ENCODE measurements at places on chromosomes 12 and 14.

- DNase-seq = no peak
Observed at GRCh38 chr12:81670759-81671158, 88.4 kb downstream of the PPFIA2 start.

- peak; percentile 23 for DNase-seq
Observed at GRCh38 chr12:119229837-119230236, 51.1 kb downstream of the HSPB8 start.

- DNase-seq = peak; percentile 51
Observed at GRCh38 chr12:6333566-6333965, 8.3 kb downstream of the TNFRSF1A start.

GRCh38 chr12:94183708-94184379, 35.5 kb downstream of the PLXNC1 start:
- no peak for DNase-seq

DNA sequence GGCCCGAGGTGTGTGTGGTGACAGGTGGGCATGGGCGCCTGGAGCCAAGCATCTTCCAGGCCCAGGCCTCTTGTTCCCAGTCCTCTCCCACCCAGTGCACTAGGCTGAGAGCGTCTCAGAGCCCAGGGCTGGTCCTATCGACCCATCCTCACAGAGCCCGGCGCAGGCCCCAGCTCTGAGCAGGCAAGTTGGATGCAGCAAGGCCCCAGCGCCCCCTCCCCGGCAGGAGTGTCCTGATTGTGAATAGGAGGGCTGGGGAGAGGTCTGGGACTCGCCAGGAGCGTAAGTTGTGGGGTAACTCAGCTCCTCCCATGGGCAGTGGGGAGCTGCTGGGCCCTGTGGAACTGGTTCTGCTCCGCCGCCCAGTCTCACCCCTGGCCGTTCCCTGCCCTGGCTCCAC, 26.3 kb downstream of the CALM1 start:
- no peak for DNase-seq

- DNase-seq = peak; percentile 78
Observed at GRCh38 chr14:58152014-58152857, at the start of gene ARMH4. Gene ARMH4 (minus strand): TSS chr14:58152213. CDS start chr14:58139358, 12,855 bp downstream.

GRCh38 chr12:11026118-11026517, 3.7 kb upstream of the TAS2R19 start:
- no peak for DNase-seq

DNA sequence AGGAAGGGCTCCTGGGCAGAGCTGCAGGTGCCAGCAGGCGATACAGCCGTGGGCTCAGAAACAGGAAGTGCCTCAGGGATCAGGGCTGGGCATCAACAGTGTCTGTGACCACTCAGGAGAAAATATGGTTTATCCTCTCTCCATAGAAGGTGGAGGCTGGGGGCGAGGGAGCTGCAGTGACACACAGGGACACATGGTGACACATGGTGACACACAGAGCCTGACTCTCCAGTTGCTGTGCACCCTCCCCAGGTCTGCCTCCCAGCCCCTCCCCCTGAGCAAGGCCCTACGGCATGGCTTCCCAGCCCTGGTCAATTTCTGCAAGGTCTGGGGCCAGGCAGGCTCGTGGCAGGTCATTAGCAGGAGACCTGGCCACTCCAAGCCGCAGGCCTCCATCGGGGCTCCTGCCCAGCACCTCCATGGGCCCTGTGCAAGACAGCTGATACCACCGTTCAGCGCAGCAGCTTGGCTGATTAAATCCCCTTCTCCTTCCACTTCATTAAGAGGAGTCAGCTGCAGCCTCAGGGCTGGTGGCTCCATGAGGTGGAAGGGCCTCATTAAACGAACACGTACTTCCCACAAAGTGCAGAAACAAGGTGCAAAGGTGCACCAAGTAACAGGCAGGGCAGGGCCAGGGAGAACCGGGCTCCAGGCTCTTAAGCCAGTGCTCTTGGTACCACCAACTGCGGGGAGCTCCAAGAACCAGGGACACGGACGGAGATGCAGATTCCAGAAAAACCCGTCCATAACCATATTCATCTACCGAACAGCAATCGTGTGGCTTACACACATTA, 60.7 kb downstream of the CCNK start:
- no peak for DNase-seq

DNA sequence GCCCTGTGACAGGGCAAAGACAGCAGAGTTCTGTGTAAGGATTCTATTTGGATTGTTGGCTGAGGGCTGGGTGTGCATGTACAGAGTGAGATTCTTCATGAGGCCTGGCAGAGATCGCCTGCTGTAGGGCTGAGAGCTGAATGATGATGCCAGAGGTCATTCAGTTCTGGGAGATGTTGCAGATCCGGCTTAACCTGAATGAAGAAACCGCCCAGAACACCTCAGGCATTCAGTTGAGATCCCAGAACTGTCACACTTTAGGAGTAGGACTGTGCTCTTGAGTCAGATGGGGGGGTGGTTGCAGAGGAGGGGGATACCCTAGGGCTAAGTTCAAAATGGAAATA, 5.8 kb upstream of the EVL start:
- DNase-seq = no peak

All from fibroblast of villous mesenchyme (primary cell).